ENCODE measurements at places on chromosomes 5 and 9. TPM values are rescaled to one million over a fixed set of nuclear protein-coding genes. Genes with fewer than 3 reads are reported as not detected.

DNA sequence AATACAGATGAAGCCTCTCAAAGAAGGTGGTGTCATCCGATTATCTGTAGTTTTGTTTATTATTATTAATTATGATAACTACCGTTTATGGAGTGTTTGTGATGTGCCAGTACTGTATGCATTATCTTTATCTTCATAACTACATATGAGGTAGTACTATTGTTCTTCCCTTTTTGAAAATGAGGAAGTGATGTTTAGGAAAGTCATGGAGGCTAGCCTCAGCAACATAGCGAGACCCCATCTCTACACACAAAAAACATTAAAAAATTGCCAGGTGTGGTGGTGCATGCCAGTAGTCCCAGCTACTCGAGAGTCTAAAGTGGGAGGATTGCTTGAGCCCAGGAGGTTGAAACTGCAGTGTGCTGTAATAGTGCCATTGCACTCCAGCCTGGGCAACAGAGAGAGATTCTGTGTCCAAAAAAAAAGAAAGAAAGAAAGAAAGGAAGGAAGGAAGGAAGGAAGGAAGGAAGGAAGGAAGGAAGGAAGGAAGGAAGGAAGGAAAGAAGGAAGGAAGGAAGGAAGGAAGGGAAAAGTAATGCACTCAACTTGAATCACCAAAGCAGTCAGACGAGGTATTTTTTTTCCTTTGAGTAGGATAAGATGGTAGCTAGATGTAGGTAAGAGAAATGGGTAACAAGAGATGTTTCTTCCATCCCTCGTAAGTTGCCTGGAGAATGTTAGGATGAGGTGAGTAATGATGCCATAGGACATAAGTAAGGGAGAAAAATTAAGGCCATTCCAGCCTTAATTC lies 47.8 kb downstream of the PAM start:
- DNase-seq, result no peak

DNA sequence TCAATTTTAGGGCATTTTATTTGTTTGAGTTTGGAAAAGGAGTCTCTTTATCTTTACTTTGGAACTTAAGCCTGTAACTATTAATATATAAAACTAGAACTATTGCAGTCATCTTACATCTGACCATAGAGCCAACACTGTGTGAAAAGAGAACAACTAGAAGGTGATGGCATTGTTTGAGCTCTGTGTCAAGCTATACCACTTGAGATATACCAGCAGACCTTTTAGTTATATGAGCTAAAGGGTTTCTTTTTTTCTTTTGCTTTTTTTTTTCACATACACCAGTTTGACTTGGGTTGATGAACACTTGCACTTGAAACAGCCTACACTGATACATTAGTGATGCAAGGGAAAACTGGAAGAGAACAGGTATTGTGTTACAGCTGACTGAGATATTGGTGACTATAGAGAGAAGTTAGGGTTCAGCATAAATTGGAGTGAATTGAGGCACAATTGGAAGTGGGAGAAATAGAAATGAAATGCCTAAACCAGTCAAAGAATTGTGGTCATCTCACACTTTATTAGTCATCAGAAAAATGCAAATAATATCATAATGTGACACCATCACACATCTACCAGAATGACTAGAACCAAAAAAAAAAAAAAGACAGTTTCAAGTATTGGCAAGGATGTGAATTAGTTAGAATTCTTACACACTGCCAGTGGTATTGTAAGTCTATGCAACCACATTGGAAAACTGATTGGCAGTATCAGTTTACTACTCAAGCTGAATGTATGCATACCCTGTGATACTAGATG lies 60.9 kb downstream of the ADRB2 start:
- DNase-seq, result no peak

- no peak for DNase-seq
These were observed 56.0 kb downstream of the AUH start for GRCh38 chr9:91305596-91306295.

CTXN3 gene
- not detected for total RNA-seq

DNA sequence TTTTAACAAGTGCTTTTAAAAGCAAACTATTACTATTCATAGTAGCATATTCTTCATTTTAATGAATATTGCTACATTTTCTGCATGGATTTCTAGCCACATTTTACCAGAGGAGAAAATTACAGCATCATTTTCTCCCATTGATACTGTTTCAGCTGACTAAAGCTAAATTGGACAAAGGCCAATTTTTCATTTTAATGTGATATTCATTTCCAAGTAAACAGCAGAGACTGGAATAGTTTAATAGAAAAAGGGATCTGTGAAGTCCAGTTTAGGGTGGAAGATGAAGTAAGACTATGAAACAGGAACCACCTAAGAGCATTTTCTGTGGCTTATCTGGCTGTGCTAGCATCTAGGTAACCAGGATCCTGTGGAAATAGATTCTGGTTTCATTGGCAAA lies 128.1 kb downstream of the GIN1 start:
- DNase-seq, result no peak

GRCh38 chr5:136073714-136074529 lies 45.1 kb downstream of the TGFBI start:
- no peak for DNase-seq

GABRA6 gene
- not detected for total RNA-seq

DNA sequence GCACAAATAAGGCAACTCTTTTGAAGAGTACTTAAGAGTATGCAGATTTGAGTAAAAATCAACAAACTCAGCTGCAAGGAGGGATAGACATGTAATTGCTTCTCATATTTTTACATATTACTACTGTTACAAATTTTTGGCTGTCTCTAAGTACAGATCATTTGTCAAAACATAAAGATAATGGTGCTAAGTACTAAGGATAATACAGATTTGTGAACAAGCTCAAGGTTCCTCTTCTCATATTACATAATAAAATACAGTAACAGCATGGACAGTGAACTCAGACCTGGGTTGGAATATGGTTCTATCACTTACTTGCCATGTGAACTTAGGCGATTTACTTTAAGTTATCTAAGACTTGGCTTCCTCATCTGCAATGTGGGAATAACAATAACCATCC lies 168.0 kb downstream of the AP3B1 start:
- no peak for DNase-seq

GRCh38 chr5:35899800-35900199 lies 38.6 kb downstream of the CAPSL start:
- no peak for DNase-seq

CCNJL gene
- total RNA-seq, result 5.5 TPM

- DNase-seq, result peak; percentile 74
These were observed 49.6 kb upstream of the PSD2 start for GRCh38 chr5:139745800-139746690.

TXNDC8 gene
- total RNA-seq, result not detected

- DNase-seq, result no peak
These were observed 7.4 kb downstream of the CTNNA1 start for GRCh38 chr5:138760448-138761110.

DNA sequence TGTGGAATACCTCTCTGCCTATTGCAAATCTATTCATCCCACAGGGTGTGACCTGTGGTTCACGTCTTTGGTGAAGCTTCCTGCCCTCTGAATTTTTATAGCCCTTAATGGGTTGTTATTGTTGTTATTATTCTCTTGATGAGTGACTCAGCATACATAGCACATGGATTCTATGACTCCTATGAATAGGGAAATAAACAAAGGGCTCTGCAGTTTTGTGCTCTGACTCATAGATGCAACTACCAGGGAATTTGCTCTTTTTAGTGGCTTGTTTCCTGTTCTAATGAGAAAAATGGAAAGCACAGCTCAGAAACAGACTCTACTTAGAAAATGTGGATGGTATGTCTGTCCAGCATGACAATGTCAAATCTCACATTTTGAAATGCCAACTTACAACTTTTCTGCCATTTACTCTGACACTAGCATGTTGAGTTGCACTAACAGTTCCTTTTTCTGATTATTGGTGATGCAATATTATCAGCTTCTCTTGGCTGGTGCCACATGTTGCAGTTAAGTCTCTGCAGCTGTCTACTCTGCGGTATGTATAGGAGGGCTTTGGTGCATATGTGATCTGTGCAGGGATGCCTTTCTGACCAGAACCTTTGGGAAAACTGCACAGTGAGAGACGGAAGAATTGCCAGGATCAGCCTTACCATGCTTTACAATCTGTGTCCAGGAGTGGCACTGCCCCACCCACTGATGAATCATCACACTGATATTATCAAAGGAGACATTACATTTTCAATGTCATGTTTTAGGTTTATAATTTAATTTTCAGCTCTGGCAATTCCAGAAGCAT lies 996.4 kb upstream of the WWC1 start:
- no peak for DNase-seq

GRCh38 chr9:38339496-38339895 lies 53.0 kb upstream of the ALDH1B1 start:
- DNase-seq, result peak; percentile 41

DNA sequence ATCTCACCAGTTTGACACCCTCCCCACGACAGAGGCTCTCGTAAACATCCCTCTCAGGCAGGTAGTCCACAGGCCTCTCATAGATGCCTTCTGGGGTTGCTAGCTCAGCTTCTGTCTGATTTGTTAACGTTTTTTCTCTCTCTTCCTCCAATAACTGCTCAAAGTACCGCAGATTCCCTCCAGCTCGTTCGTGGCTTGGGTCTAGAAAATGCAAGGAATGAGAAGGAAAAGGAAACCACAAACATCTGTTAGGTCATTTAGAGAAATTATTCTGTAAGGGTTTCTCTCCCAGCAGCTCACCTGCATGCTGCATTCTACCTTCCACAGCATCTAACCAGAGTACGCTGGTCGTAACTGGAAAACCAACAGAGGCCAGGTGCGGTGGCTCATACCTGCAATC lies 18.5 kb downstream of the P4HA2 start:
- DNase-seq, result no peak

DNA sequence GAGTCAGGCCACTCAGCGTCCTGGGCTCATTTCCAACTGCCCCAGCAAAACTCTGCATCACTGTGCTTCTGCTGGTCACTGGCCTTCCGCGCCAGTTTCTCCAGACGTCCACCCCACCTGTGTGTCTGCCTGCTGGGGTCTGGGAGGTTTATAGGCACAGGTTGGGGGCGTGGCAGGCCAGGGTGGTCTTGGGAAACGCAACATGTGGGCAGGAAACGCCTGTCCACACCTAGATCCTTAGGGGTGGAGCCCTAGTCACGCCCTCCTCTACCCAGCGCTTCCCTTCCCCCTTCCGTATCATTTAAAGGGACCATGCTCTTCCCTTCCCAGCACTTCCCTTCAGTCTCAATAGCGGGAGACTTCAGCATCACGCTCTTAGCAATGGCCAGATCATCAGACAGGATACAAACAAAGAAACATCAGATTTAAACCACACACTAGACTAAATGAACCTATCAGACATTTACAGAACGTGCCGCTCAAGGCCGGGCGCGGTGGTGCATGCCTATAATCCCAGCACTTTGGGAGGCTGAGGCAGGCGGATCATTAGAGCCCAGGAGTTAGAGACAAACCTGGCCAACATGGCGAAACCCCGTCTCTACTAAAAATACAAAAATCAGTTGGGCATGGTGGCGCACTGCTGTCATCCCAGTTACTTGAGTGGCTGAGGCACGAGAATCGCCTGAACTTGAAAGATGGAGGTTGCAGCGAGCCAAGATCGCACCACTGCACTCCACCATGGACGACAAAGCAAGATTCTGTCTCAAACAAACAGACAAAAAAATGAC lies 11.8 kb upstream of the BTNL9 start:
- no peak for DNase-seq

DNA sequence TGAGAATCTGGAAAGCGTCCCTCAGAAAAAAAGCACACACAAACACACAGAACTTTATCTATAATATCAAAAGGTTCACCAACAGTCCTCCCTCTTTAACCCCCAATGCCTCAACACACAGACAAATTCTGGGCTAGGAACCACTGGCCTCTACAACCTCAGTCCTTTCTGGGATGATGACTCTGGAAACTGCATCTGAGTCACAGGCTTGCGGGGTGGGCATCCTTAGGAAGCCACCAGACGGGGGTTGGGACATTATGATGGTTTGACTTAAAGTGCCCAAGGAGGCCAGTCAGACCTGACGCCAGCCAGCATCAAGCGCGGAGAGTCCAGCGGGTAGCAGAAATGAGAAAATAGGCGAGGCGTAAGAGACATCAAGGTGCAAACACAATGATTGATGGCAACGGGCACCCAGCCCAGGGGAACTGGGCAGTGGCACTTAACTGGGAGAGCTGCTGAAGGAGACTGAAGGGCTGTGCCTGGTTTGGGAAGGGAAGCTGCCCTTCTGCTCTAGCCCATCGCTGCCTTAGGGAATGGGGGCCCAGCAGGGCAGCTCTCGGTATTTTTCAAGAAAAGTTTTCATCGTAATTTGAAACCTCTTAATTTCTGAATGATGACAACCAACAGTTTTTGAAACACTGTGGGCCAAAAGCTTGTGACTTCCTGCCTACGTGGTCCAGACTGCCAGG lies 20.7 kb downstream of the SPRY4 start:
- DNase-seq, result no peak

- DNase-seq, result no peak
These were observed 11.4 kb downstream of the ADGRV1 start for GRCh38 chr5:90570034-90570433.

NR6A1 gene
- 1.2 TPM for total RNA-seq

DNA sequence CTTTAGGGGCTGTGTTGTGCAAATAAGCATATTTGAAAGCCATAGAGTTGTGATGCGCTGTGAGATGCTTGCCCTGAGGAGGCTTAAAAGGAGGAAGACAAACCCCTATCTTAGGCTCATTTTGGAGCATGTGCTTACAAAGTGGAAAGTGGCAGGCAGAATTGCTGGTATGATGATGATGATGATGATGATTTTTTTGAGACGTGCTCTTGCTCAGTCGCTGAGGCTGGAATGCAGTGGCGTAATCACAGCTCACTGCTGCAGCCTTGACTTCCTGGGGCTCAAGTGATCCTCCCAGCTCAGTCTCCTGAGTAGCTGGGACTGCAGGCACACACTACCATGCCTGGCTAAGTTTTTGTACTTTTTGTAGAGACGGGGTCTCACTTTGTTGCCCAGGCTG lies 1.7 kb downstream of the CNOT8 start:
- no peak for DNase-seq

GRCh38 chr5:169970339-169970738 lies 10.0 kb downstream of the INSYN2B start:
- no peak for DNase-seq

LCN1 gene
- total RNA-seq, result not detected

DNA sequence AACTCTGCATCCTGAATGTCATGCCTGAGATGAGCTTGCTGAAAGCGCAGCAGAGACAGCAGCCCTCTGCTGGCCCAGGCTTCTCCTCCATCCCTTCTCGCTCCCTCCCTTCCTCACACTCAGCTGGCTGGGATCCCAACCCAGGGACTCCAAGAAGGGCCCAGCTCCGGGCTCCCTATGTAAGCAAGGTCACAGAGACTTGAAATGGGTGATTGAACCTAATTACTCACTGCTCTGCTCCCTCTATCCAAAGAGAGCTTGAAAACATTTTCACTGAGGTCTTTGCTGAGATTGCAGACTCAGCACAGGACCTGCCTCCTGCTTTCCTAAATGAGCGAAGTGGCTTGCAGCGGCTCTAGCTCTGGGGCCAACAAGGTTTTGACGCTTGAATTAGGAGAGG lies 42.8 kb downstream of the RAPGEF1 start:
- no peak for DNase-seq

All from left cardiac atrium (tissue), 4 donors.